ENCODE measurements at places on chromosomes 5 and 9. TPM values are rescaled to one million over a fixed set of nuclear protein-coding genes. Genes with fewer than 3 reads are reported as not detected.

- DNase-seq, result no peak
Observed at GRCh38 chr5:116292321-116292720, 207.5 kb downstream of the COMMD10 start.

DNA sequence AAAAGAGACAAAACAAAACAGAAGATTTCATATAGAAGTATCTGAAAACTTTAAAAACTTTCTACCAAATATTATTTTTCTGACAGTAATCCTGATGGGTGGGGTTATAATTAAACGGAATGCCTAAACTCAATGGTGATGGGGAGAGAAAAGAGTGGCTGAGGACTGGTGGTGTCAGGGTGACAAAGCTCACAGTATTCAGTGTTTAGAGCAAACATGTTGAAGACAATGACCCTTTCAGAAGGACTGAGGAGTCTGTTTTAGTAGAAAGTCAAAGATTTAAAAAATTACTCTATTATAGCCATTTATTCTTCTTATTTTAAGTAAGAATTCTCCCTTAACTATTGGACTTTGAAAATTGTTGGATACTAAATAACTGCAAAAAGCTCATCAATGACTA is 1144.0 kb downstream of the TAF11L14 start:
- no peak for DNase-seq

GRCh38 chr9:82558855-82559630 is 503.9 kb downstream of the RASEF start:
- peak; percentile 51 for DNase-seq

DNA sequence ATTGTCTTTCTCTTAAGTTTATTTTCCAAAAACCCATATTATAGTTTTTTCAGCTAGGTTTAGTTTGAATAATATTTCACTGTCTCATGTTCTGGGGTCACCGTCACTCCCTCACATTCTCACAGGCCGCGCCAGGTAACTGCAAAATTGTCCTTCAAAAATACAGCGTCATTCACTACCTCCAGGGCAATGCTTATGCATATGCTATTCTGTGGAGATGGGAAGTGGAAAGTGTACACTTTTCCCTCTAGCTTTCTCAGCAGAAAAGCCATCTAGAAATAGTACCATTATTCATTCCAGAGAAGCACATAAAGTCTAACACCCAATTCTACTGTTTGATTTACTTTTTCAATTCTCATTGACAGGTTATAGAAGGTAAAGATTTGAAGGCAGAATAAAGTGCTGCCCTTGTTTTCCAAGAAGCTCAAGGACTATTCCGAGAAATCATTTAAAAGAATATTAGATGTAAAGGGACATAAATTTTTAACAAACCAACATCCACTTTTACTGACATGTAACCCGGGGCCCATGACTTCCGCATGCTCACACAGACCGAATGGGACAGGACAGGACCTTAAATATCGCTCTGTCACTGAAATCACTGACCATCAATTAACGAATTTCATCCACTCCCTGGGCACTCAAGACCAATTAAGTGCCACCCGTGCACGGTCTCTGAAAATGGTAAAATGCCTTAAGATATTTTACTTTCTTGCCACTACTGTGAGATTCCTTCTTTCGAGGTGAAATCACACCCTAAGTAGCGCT is 720 bp downstream of the NUDT12 start:
- no peak for DNase-seq

DNA sequence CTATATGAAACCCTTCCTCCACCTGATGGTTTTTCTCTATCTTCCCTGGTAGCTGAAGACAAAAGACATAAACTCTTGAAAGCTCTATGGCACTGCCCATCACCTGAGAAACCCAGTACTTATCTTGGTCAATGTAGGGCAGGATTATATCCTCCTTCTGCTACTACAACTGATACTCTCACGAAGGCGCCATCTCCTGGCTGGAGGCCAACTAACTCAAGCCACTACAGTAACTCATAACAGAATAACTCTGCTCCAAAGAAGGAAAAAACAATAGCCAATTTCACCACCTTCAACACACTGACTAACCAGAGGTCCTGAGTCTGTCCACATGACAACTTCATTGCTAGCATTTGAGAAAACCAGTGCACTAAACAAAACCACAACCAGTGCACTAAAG is 409.2 kb downstream of the CETN3 start:
- DNase-seq, result no peak

DNA sequence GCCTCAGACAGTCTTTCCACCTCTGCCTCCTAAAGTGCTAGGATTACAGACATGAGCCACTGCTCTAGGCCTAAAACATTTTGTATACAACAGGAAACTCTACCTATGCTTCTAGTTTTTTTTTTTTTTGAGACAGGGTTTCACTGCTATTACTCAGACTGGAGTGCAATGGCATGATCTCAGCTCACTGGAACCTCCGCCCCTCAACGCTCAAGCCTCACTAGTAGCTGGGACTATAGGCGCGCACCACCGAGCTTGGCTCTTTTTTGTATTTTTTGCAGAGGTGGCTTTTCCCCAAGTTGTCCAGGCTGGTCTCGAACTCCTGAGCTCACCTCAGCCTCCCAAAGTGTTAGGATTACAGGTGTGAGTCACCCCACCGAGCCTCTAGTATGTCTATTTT is 5.4 kb downstream of the HSPA9 start:
- no peak for DNase-seq

- no peak for DNase-seq
Observed at GRCh38 chr5:143156086-143156485, 247.4 kb downstream of the NR3C1 start.

DNA sequence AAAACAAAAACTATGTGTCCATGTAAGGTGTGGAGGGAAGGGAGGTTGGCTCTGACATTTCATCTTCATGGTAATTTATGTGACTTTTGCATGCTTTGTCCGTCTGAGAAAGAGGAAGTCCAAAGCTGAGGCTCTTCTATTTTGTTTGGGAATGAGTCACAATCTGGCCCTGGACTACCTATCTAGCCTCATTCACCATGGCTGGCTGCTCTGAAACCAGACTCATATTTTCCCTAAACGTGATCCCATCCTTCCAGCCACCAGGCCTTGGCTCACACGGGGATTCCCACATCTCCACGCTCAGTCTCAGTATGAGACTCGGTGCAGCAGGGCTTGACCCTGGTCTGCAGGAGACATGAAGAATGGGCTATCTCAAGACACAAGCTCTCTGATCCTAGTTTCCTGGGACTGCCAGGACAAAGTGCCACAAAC is 672.8 kb downstream of the ACTL7B start:
- DNase-seq, result no peak

DNA sequence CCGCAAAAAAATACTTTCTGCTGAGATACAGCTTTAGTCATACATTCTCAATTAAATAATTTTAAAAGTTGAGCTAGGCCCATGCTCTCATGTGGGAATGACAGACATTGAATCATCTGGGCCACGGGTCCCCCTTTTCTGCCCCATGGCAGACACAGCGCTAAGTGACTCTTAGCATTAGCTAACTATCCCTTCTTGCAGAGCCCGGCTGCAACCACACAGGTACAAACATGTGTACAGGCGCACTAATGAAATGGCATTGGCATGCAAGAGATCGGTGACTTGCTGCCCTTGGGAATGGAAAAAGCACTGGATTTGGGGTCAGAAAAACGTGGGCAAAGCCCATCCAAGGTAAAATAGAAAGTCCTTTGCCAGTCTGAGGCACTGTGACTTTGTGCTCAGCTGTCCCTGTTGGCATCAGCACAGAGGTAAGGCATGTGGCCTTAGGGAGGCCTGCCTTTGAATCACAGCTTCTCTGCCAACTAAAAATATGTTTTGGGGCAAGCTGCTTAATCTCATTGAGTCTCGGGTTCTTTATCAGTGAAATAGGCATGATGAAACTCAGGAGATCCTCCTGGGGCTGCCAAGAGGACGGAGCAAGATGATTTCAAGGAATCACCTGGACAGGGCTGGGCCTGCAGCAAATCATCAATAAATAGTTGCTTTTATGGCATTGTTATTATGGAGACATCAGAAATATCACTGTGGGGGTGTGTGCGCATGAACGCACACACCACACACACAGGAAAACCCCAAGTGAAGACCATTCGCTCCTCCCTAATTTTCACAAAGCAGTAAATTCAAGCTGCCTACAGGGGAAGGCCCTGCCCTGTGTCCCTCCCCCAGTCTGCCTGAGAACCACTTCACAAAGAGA is 54.2 kb downstream of the WHRN start:
- DNase-seq, result peak; percentile 30

DNA sequence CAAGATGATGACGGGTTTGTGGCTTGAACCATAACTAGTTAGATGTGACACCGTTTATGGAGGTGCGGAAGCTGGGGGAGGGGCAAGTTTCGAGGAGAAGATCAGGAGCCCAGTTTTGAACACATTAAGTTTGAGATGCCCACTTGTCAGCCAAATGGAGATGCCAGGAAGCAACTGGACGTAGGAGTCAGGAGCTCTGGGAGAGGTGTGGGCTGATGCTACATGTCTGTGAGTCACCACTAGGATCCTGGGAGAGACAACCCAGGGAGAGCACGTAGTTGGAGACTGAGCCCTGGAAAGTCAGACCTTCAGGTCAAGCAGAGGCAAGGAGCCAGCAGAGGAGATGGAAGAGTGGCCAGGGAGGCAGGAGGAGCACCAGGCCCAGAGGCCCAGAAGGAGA is 48.8 kb upstream of the SLC25A51 start:
- DNase-seq, result no peak

DNA sequence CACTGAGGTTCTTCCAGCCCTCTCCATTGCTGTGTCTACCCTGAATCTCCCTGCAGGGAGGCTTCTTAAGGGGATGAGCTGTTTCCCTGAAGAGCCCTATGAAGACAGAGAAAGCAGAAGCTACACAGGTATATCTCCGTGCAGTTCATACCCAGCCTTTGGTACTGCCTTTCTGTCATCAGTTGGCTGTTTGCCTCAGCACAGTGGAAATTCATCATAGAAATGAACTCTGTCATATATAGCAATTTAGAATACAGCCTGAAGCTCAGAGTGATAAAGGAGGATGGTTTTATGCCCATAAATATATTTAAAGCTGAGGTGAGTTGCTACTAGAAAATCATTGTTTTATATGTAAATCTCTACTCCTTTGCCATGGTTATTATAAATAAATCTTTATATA is 42.6 kb upstream of the KCNN2 start:
- DNase-seq, result no peak

DNA sequence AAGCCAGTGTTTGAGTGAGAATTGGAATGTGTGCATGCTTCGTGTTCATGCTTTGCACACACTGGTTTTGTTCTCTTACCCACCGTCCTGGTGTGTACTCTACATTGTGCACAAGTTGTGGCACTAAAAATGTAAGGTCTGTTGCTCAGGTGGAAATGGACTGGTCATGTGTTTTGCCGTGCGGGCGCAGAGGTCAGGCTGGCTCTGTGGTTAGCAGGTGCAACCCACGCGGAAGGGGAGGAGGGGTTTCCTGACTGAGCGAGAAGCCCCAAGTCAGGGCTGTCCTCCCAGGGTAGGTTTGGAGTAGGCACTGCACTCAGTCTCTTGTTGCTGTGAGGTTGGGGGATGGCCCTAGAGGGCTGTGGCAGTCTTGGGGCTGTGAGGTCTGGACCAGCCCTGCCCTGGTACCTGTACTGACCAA is 86.6 kb downstream of the EHMT1 start:
- DNase-seq, result no peak

GRCh38 chr5:96530901-96531300 is 97.9 kb upstream of the PCSK1 start:
- no peak for DNase-seq

DNA sequence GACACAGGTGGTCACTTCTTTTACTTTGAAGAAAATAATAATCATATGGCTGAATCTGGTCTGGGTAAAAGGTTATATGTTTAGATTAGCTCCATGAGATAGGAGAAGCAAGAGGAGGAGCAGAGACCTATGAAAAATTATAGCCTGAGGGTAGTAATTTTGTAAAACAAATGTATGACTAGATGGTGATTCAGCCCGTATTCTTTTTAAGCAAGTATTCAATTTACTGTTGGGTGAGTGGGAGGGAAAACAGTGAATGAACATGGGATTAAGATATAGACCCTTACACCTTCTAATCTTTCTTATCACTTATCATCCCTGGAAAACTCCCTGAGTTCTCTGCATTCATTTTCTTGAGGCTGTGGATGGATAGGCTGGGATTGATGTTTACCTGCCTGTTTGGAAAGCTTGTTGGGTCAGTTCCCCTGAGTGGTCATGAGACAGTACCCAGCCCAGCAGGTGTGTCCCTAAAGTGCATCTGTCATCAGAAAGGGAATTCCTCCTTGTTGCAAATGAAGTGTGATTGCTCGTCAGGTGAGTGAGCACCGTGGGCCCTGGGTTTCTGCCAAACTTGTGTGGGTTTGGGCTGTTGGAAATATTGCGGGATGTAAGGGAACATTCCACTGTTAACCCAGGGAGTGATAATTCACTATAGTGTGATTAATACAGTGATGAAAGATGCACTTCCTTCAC is 101.2 kb upstream of the GDNF start:
- no peak for DNase-seq

GRCh38 chr5:58335518-58335917 is 124.4 kb downstream of the PLK2 start:
- DNase-seq, result no peak

GRCh38 chr9:79222483-79222882 is 349.3 kb upstream of the TLE4 start:
- DNase-seq, result no peak

DNA sequence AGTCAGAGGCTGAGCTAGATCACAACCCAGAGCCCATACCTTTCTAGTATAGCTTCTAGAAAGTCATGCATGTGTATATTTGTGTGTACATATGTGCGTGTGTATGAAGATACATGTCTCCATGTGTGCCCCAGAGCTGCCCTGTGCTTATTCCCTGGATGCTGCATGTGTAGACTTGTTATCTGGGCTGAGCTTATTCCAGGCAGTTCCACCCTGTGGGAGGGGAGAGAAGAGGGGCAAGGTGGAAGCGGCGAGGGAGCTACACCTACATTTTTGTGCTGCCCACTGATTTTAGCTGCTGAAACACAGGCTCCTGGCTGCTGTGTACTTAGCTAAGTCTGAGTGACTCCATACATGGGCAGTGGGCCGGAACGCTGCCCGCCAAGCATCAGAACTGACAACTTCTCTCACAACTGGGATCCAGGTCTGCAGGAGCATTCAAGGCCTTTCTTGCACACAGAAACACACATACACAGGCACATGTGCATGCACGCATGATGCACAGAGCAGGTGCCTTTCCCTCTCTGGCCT is 38.0 kb upstream of the XPA start:
- no peak for DNase-seq

GRCh38 chr5:23314827-23315226 is 192.6 kb upstream of the PRDM9 start:
- DNase-seq, result no peak

AJM1 gene
- 9.0 TPM for polyA plus RNA-seq

SLC22A4 gene
- polyA plus RNA-seq, result 0.92 TPM

FBXW11 gene
- 13.6 TPM for polyA plus RNA-seq

FRRS1L gene
- 3.0 TPM for polyA plus RNA-seq

PCDHA13 gene
- polyA plus RNA-seq, result 0.35 TPM

PLCXD3 gene
- 3.0 TPM for polyA plus RNA-seq

TLR4 gene
- 0.68 TPM for polyA plus RNA-seq

DDX4 gene
- 0.11 TPM for polyA plus RNA-seq

IFNA21 gene
- not detected for polyA plus RNA-seq

HRH2 gene
- 0.42 TPM for polyA plus RNA-seq

MLANA gene
- not detected for polyA plus RNA-seq

STING1 gene
- polyA plus RNA-seq, result 19.2 TPM
